Substantia nigra (tissue), 51 donors: ENCODE measurements at places on chromosomes 6 and 20.

DNA sequence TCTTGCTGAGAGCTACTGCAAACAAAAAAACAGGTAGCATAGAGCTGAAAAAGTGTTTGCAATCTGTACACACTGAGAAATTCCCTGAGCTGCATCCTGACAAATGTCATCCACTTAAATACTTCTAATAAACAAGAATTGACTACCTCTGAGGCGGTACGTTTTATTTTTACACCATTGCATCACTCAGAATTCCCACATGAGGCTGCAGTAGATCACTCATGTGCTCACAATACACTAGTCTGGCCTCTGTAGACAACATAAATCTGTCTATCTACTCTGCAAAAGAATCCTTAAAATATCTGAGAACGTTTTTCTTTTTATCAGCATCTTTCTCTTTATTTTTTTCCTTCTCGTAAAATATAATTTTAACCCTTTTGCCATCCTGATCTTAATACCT, 661.4 kb downstream of the EPHA7 start:
- DNase-seq, result no peak

DNA sequence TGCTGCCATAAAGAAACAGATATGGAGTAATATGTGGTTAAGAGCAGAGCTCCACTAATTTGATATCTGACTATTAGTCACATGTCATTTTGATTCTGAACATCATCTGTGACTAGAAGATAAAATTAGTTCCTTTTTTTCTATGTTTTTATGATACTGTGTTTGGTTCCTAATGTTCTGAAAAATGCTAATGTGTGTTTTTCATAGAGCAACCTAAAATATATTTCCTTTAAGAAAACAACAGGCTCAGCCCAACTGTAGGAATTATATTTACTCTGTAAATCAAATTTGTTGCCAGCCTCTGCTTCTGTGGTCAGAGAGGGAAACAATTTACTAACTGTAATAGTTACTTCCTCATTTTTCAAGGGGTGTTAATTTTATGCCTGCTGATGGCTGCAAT, 33.3 kb upstream of the TXLNB start:
- DNase-seq, result no peak

DNA sequence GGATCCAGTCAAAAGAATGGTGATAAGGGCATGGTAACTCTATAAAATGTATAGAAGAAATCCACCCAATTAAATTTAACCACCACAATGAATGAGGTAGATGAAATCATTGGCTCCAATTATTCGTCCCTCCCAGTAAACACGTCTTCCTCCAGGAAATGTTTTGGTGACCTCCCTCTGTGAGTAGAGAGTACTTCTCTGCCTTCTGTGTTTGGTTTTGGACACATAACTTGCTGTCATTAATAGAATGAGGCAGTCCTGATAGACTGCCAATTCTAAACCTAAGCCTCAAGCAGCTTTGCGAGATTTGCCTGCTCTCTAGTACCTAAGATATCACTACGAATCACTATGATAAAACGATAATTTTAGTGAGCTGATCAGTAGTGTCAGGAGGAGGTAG, 632.8 kb downstream of the HDGFL1 start:
- no peak for DNase-seq

GRCh38 chr20:19976595-19977372, 40.4 kb upstream of the NAA20 start:
- DNase-seq, result peak; percentile 17

DNA sequence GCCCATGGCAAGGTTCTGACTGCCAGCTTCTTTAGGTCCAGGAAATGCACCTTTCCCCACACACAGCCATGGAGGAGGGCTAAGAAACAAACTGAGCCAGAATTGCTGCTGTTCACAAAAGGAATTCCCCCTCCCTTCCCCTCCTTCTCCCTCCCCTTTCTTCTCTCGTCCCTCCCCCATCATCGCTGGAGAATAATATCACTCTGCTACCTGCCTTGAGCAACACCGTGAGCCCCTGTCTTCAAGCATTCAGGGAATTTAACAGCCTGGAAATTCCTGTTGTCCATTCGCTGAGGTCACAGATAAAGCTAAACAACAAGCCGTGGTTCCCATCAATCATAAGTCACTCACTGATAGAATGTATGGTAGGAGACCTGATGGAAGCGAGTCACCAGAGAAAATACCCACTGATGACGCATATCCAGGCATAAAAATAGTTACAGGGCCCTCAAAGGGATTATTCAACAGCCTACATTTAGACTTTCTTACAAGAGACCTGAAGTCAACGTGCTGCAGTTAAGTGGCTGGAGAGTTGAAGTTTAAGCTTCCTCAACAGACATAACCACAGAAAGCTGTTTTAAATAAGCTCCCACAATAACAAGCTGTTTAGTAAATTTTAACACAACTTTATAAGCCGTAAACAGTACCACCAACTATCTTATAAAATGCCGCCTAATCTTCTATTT, 59.7 kb downstream of the HIVEP2 start:
- peak; percentile 53 for DNase-seq

DNA sequence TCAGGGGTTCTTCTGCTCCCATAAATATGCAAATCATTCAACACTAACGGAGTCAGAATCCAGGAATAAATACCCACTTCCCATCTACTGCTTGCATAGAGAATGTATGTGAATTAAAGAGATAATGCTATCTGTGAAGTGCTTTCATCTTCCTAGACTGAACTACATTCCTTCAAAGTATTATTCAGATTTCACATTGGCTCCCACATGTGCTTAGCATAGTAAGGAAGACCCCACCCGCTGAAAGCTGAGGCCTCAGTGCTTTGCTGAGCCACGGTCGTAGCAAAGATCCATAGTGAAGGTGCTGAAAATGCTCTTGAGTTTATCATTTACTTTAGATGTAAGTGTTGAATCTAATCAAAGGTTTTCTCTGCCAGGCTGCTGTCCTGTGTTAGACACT, 97.0 kb upstream of the SPACA1 start:
- DNase-seq, result no peak

DNA sequence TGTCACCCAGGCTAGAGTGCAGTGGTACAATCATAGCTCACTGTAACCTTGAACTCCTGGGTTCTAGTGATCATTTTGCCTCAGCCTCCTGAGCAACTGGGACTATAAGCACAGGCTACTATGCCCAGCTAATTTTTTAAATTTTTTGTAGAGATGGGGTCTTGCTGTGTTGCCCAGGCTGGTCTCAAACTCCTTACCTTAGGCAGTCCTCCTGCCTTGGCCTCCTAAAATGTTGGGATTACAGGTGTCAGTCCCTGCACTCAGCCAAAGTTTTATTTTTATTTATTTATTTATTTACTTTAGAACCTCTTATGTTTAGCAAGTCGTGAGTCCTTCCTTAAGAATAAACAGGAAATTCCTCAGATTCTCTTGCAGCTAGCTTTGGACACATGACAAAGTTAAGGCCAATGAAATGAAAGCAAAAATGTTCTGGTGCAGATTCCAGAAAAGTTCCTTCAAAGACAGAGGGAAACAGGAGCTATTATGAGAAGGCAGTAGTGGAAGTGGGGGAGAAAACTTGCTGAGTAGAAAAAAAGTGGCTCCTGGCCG, 19.1 kb downstream of the PIM1 start:
- DNase-seq, result no peak

DNA sequence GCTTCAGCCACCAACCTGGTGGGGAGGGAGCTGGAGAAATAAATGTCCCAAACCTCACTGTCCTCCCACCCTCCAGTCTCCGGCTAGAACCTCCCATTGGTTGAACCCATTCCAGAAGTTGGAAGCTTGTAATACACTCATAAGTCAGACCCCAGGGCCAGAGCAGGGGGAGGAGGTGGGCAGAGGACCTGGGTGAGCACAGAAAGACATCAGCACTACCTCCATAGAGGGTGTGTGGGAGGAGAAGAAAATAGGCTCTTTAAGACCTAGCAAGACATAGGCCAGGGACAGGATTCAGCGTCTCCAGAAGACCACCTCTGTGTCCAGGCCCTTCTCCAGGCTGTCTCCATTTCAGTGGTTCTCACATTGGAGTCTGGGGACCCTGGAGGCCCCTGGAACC, 73.3 kb upstream of the TOP1 start:
- DNase-seq, result no peak

DNA sequence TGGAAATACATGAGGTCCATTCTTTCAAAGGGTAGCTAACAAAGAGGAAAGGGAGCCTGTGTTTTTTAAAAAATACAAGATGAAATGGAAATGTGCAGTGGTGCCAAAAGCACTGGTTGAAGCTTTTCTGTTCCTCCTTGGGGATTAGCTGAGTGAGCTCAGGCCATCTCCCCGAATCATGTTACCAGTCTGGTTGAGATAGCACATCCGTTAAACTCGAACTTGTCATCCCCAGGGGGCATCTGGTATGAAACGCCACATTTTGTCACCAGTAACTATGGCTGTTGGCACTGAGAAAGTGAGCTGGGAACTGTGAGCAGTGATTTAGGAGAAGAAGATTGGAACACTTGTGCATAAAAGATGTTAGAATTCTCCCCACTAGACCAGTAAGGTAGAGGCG, 196.2 kb downstream of the SAMD5 start:
- no peak for DNase-seq

DNA sequence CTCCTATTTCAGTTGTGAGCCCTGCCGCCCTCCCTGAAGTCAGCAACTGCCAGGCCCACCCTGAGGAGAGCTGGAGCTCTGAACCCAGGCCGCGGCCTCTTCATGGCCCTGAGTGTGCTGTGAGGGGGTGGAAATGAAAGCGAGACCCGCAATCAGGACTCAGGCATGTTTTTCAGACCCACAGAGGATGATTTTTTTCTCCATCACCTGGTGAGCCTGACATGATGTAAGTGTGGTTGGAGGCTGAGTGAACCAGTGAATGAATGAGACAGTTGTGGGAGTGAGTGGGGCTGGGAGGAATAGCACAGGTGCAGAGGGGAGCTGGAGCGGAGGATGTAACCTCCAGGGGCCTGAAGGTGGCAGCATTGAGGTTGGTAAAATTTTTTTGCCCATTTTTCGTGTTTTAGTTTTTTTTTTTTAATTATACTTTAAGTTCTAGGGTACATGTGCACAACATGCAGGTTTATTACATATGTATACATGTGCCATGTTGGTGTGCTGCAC, 18.3 kb downstream of the RAET1L start:
- no peak for DNase-seq

GRCh38 chr6:23371132-23371915, 754.7 kb upstream of the NRSN1 start:
- DNase-seq, result no peak

DNA sequence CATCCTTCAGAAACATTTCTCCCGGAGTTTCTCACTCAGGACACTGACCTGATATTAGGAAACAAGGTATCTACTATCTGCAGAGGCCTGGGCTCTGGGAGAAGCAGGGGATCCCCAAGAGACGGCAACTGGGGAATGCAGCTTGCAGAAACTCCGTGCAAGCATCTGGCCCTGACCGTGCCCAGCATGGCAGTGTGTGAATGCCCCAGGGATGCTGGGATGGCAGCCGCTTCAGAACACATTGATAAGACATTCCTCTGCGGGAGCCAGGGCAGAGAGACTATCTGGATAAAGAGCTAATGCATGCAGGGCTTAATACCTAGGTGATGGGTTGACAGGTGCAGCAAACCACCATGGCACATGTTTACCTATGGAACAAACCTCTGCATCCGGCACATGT, 55.4 kb downstream of the NFATC2 start:
- DNase-seq, result no peak

DNA sequence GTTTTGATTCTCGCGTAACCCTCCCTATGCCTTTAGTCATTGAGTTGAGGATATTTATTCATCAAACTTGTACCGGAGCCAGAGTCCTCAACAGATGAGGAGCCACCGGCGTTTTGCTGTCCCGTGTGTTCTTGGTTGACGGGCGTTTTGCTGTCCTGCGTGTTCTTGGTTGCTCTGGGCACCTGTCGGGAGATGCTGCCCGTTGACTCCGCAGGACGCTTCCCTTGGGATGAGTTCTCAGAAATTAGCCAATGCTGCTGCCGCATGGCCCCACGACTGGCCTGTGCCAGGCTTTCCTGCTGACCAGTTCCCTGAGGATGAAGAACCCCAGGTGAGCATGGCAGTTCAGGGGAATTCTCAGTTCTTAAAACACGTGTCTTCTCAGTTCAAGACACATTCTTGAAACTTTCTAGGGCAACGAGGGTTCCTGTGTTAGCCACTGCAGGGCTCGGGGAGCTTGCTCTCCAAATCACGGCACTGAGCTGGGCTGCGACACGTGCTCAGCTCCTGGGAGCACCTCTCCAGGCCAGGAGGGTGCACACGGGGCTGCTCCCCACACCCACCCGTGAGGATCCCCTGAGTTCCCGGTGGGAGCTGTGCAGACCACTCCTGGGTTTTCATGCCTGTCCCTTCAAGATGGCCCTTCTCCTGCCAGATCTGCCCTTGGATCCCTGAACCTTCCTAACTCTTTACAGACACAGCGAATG, 265.6 kb downstream of the SMOC2 start:
- no peak for DNase-seq

- DNase-seq, result no peak
Observed at GRCh38 chr20:3815703-3816315, 4.5 kb upstream of the AP5S1 start.

GRCh38 chr20:3222635-3223600, 13.6 kb downstream of the ITPA start:
- DNase-seq, result no peak

DNA sequence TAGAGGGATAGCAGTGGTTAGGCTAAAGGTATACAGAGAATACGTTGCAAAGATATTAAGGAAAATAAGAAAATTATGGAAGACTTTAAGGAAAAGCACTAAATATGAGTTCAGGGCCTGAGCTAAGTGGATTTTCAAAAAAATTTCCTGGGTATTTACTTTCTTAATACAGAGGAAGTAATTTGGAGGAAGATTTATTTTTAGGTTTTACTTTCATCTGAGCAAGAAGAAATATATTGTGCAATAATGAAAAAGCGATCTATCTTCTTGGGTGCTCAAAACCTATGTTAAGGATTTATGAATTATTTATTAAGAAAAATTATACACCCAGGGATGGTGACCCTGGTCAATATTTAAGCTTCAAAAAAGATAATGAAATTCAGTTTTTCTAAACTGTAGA, 224.7 kb downstream of the PLCB1 start:
- no peak for DNase-seq
